ENCODE measurements at places on chromosomes 4 and X.

DNA sequence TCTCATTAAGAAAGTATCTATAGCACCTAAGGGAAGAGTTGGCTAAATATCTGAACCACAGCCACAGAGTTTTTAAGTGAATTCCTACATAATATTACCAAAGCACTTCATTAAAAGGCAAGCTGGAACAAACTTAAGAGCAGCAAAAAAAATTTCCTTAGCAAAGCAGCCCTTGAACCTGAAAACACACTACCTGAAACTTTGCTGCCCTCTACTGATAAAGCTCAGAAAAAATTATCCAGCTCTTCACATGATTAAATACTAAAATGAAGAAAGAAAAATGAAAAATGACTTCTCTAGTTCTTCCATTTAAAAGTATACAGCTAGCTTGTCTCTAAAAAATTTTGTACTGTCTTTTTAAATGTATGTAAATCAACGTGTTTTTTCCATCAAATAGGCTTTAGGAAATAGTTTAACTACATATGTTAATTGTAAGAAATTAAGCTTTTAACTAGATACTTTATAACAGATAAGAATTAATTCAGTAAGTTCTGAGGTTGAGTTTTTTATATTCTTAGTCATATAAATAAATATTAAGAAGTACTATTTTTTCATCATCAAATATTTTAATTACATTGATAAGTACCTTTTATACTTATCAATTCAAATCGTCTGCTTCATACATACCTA lies 156.1 kb downstream of the STPG2 start:
- peak; percentile 13 for DNase-seq

- DNase-seq: no peak
Measured at GRCh38 chr4:181503687-181504390, 739.4 kb upstream of the TENM3 start.

DNA sequence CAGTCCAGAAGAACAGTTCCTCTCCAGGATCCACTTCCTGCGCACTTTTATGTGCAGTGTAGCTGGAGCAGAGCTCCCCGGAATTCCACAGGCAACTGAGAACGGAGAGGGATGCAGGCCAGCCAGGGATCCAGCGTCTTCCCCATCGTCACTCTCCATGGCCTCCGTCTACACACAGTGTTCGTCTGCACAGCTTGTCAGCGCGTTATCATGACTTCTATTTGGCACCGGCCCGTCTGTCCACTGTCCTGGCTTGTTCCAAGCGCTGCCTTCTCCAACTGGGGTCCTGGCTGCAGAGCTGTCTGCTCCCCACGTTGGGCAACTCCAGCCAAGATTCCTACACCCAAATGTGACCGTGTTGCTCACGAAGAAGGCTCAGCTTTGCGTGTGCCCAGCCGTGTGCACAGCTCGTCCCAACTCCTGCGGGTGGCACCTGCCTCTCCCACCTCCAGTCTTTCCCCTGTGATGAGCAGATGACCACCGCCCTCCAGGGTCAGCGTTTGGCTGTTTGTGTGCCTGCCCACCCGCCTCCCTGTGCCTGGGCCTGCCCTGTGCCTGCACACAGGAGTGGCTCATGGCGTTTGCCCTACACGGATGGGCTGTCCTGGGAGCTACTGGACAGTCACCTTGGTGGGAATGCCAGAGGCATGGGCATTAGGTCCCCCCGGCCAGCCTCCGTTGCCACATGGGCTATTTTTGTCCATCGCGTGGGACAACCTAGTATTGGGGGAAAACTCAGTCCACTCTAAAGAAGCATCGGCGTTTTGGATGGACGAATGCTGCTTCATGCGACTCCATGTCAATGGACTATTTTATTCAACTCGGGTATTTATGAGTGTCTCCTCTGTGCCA lies 2.2 kb upstream of the CTBP1 start:
- DNase-seq: no peak

DNA sequence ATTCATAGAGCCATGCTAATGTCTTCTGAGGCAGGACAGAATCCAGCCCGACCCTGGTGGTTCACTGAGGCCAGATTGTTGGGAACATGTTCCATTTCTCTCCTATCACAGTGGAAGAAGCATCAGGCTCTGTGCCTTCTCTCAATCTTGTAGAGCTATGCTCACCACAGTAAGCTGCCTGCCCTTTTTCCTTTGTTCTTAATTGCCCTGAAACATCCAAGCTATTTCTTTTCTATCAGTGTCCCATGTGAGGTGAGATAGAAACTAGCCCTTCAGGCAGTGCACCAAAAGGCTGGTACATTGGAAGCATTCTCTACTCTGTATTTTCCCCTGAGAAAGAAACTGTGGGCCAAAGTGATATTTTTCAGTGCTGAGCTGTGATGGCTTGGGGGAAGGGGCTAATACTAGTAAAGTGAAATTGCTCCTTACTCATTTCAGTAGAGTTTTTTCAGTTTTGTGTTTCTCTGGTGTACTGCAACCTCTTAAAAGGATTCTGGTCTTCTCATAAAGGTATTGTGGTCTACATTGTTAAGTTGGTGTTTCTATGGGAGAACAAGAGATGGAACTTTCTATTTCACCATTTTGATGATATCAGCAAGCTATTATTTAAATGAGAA lies 611.2 kb downstream of the RPA4 start:
- peak; percentile 8 for DNase-seq

GRCh38 chrX:51332188-51332942 lies at the start of gene NUDT10:
NUDT10 (plus strand) TSS chrX:51332822; CDS start chrX:51332966, 144 bp downstream.
- no peak for DNase-seq

- DNase-seq: no peak
Measured at GRCh38 chrX:134753718-134754008, 95.4 kb upstream of the PLAC1 start.

DNA sequence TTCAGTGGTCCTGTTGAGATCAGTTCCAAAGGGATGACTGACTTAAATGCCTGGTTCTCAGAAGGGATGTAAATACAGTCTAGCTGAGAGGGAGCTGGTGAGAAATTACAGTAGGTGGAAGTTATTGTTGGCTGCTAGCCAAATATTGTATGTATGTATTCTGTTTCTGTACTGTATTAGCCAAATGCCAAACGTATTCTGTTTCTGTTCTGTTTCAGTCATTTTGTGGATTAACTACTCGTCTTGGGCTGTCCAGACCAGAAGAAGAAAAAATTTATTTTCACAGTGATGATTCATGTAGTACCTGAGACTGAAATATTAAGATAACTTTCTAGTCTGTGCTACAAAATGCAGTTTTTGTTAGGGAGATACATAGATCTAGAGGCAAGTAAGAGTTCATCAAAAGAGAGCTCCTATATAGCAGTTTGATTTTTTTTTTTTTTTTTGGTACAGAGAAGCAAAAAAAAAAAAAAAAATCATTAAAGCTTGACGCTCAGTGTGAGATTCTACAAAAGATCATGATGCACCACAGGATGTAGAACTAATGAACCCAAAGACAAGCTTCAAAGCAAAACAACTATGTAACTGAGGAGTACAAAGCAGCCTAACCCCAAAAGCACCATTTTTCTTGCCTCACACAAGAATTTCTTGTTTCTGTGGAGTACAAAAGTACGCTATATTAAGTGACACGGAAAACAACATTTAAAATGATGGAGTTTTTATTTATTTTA lies 54.8 kb downstream of the CASP6 start:
- no peak for DNase-seq

DNA sequence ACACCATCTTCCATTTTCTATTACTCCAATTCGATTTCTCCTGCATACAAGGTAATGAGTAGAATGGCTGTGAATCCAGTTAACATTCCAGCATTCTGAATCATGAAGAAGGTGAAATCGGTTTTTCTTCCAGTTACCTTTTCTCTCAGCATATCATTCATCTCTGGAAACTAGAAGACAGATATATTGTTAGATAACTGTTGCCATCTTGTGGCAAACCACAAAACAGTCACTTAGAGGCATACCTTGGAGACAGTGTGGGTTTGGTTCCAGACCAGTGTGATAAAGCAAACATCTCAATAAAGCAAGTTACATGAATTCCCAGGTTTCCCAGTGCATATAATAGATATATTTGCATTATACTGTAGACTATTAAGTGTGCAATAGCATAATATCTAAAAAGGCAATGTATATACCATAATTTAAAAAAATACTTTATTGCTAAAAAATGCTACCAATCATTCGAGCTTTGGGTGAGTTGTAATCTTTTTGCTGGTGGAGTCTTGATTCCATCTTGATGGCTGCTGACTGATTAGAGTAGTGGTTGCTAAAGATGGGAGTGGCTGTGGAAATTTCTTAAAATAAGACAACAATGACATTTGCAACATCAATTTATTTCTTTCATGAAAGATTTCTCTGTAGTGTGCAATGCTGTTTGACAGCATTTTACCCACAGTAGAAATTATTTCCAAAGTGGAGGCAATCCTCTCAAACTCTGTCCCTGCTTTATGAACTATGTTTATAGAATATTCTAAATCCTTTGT lies 82.1 kb downstream of the SLC39A8 start:
- DNase-seq: peak; percentile 42

DNA sequence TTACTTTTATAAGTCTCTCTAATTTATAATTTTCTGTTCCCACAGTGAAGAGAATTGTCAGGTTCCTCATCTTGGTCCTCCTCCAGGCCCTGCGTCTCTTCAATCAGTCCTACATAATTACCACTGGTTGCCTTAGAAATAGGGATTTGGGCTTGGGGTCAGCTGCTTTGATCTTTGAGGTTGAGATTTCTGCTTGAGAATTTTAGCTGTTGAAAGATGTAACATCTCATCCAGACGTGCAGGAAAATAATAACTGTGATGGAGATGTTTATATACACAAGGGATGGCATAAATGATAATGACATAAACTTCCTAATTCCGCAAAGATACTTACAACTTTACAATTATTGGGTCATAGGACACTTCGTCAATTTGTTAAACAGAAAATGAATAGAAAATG lies 30.3 kb downstream of the AADAT start:
- DNase-seq: no peak

- no peak for DNase-seq
Measured at GRCh38 chr4:106473515-106473914, 104.9 kb upstream of the GIMD1 start.

DNA sequence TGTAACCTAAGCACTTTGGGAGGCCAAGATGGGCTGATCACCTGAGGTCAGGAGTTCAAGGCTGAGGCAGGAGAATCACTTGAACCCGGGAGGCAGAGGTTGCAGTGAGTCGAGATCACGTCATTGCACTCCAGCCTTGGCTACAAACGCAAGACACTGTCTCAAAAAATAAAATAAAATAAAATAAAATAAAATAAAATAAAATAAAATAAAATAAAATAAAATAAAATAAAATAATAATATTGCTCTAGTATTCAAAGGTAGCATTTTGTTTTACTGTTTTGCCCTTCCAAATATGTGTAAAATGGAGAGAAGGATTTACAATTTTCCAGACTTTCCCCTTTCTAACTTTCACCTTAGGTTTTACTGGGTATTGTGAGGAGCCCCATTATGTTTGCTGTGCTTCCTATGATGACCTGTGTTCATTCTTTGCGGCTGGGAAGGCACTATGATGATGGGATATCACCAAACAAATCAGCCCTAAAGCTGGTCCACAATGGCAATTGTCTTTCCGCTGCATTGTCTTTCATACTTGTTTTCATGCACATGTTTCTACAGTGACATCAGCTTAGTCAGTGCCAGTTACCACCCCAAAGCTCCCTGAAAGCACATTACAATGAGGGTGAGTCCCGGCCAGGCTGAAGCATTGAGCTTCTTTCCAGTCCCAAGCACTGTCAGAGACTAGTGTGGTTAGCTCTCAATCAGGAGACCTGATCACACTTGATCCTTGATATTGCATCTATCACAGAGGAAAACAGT lies 50.8 kb downstream of the DTHD1 start:
- no peak for DNase-seq

DNA sequence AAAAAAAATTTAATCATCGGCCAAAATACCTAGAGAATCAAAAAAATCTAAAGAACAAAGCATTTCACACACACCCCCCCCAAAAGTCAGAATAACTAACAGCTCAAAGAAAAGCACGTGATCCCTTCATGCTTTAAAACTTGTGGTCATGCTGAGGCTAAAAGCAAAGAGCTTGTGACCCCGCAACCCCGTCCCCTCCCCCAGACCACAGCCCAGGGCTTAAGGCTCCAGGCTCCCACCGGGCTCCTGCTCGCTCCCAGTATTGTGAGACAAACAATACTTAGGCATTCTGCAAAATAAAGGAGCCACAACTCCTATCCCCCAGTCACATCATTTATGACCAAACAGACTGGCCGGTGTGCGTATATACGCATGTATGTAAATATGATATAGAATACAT lies 62.1 kb upstream of the CCDC160 start:
- no peak for DNase-seq

- no peak for DNase-seq
Measured at GRCh38 chrX:120331116-120331515, 19.9 kb upstream of the TMEM255A start.

- no peak for DNase-seq
Measured at GRCh38 chrX:48753708-48754228, 7.8 kb upstream of the GLOD5 start.

- no peak for DNase-seq
Measured at GRCh38 chr4:117965622-117966021, 68.7 kb upstream of the NDST3 start.

DNA sequence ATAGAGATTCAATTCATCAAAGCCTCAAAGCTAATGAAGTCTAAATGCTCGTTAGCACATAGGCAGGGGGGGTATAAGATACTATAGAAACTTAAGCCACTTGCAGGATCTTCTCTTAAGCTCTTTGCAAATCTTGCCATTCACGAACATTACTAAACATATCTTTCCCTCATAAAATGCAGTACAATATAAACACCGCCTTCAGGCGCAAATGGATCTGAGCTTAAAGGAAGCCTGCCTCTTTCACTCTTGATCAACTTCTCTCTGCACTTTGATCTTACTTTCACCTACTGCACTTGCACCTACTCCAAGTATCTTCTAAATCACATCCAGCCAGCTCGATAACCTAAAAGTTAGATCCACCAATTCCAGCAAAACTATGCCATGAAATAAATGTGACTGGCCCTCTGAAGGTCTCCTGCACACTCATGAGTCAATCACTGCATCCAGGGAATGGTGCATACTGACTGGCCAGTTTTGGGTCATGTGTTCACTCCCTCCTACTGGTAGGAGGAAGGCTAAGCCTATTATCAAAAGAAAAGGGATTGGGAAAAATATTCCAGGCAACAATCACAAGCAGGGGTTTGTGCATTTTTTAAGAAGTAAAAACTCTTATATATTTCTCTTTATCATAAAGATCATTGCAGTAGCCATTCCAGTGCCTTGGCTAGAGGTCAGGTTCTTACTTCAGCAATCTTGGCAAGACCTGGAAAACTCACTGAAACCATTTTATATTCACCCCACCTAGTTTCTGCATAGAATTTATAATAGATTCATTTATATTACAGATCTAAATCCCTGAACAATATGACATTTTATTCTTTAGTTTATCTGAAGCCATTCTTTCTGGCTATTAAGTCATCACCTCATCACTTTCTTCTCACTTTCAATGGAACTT lies 222.0 kb downstream of the PPP3CA start:
- DNase-seq: no peak

DNA sequence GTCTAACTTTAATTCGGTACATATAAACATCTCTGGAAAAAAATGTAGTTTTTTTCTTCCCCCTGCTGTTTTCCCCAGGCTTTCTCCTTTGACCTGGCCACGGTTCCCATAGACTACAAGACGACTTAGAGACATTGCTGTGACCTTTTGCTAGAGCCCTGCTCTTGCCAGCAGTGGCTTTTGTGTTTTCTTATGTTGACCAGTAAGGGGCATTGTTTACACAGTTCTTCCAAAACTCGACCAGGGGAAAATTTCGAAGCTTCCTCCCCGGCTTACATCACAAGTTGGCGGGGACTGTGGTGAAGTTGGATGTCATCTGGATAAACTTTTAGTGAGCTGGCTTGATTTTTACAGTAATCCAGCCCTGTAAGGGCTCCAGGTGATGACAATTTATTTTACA lies 9.3 kb downstream of the CCDC160 start:
- no peak for DNase-seq

- no peak for DNase-seq
Measured at GRCh38 chr4:659851-660250, 14.2 kb downstream of the ATP5ME start.

GRCh38 chr4:1592709-1593417 lies 91.2 kb downstream of the FAM53A start:
- DNase-seq: no peak

Data from GM10248 (cell line).